ENCODE measurements at places on chromosomes 7 and 10. TPM values are rescaled to one million over a fixed set of nuclear protein-coding genes. Genes with fewer than 3 reads are reported as not detected.

GRCh38 chr10:79112881-79113431, 44.2 kb downstream of the ZMIZ1 start:
- DNase-seq, result peak; percentile 66

- peak; percentile 62 for DNase-seq
These were observed 65.8 kb downstream of the STK17A start for GRCh38 chr7:43648473-43649406.

GRCh38 chr7:22801912-22802311, 20.7 kb downstream of the TOMM7 start:
- DNase-seq, result no peak

GRCh38 chr7:153628825-153629224, 423.4 kb upstream of the DPP6 start:
- no peak for DNase-seq

Gene EN2
- 3.2 TPM for total RNA-seq
